ENCODE measurements at places on chromosomes 3 and 15. TPM values are rescaled to one million over a fixed set of nuclear protein-coding genes. Genes with fewer than 3 reads are reported as not detected.

GRCh38 chr3:152146461-152146860 is 122.3 kb upstream of the MBNL1 start:
- no peak for DNase-seq

GRCh38 chr3:161893972-161894371 is 397.4 kb downstream of the OTOL1 start:
- DNase-seq, result no peak

- no peak for DNase-seq
These were observed 1.8 kb downstream of the OTOL1 start for GRCh38 chr3:161498259-161498921.

DNA sequence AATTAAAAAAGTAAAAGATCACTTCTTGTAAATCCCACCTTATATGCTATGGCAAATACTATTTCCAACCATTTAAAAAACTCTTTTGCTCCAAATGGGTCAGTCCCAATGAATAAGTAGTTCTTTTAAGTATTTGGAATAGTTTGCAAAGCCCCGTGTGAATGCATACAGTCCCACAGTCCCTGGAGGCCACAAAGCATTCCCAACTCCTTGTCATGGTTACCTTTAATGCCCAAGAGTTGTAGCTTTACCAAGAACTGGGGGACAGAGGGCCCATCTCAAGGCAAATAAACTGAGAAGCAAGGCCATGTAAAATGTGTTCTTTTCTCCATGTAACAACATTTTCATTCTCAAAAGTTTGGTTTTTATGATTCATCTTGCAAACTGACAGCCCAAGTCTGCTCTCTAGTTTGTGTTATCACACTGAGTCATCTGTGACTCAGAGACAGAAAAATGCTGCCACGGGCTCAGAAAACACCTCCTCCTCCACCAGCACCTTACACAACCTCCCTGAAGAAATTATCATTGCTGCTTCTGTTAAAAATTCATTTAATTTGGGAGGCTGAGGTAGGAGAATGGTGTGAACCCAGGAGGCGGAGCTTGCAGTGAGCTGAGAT is 336.2 kb downstream of the ERC2 start:
- no peak for DNase-seq

GRCh38 chr15:62068071-62068809 is 1.5 kb downstream of the C2CD4A start:
- DNase-seq, result peak; percentile 62

Gene CACNA2D2
- 3.6 TPM for total RNA-seq

DNA sequence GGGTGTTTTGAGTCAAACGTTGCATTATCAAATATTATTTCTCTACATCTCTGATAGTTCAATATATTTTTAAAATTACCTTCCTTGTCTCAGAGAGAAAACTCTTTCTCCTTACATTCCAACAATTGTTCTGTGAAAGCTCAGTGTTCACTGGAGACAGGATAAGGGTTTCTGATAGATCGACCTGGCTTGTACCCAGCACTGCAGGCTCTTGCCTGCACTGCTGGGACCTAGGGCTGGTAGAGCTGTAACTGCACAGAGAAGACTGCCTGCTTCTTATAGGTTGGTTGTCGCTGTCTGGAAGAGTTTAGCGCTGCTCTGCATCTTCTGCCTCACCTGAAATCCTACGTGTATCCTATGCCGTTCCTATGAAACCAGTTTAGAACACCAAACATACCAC is 249.9 kb upstream of the LRTM1 start:
- no peak for DNase-seq

DNA sequence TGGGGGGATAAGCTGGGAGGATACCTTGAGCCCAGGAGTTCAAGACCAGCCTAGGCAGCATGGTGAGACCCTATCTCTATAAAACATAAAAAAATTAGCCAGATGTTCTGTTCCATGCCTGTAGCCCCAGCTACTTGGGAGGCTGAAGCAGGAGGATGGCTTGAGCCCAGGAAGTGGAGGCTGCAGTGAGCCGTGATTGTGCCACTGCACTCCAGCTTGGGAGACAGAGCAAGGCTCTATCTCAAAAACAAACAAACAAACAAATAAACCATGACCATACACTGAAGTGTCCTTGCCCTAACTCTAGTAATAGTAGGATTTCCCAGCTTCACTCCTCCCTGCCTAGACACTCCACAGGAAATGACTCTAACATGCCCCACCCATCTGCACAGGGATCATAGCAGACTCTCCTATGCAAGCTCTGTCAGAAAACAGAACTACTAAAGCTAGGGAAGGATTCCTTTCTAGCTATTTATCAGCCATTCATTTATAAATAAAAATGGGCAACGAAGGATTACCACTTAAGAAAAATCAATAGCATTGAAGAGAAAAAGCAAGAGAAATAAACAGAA is 4.6 kb downstream of the ERICH6 start:
- DNase-seq, result no peak

Gene RLBP1
- total RNA-seq, result not detected

Gene WDR53
- total RNA-seq, result 12.3 TPM

All from kidney (tissue), 22 donors.